ENCODE measurements at places on chromosomes 1 and 21. TPM values are rescaled to one million over a fixed set of nuclear protein-coding genes. Genes with fewer than 3 reads are reported as not detected.

Gene KRTAP19-3
- not detected for total RNA-seq

Gene C1orf232
- total RNA-seq: not detected

Gene GBP7
- total RNA-seq: not detected

Gene CRYAA
- total RNA-seq: not detected

Gene CLCC1
- 16.3 TPM for total RNA-seq

Gene UBL4B
- total RNA-seq: not detected

Gene RGS13
- total RNA-seq: 0.13 TPM

Gene CLEC20A
- total RNA-seq: not detected

Gene SLC35F3
- total RNA-seq: 0.39 TPM

Gene AVPR1B
- total RNA-seq: not detected

Gene CD1E
- not detected for total RNA-seq

Gene LBR
- 44.5 TPM for total RNA-seq

Gene RIMS3
- total RNA-seq: 0.16 TPM

Gene TNFRSF18
- total RNA-seq: 2.1 TPM

Gene NPHP4
- total RNA-seq: 4.0 TPM

Gene IL6R
- 1.3 TPM for total RNA-seq

Gene RBP7
- not detected for total RNA-seq

Gene ILDR2
- not detected for total RNA-seq

Gene AK4
- 24.8 TPM for total RNA-seq

Gene DNAJC6
- 0.08 TPM for total RNA-seq

Gene SV2A
- total RNA-seq: 26.8 TPM

Gene S100A3
- total RNA-seq: 7.1 TPM

Gene SMPDL3B
- 0.26 TPM for total RNA-seq

Gene QSOX1
- total RNA-seq: 1,612 TPM

Gene THEM5
- total RNA-seq: not detected

Gene LMX1A
- not detected for total RNA-seq

Gene ZSCAN20
- 6.7 TPM for total RNA-seq

Gene SH3BGR
- total RNA-seq: 4.3 TPM

Gene TMEM269
- not detected for total RNA-seq

Gene HSD3B2
- not detected for total RNA-seq

Gene SH2D1B
- total RNA-seq: not detected

Gene SYT14
- total RNA-seq: 0.48 TPM

Gene GREM2
- total RNA-seq: not detected

Gene S100A7
- total RNA-seq: not detected

Gene VWA5B1
- total RNA-seq: not detected

Gene XCL2
- not detected for total RNA-seq

Gene FCRL5
- not detected for total RNA-seq

Gene LY9
- not detected for total RNA-seq
